HCT116 (cell line): ENCODE measurements at places on chromosomes 11 and 22.
A peak's percentile ranks its signal among the peaks of the same experiment; 100 is the strongest.

- peak; percentile 60 for DNase-seq
Observed at GRCh38 chr11:9039198-9039597, 35.4 kb upstream of the NRIP3 start.

- no peak for DNase-seq
Observed at GRCh38 chr11:129691142-129691541, 124.5 kb upstream of the TMEM45B start.

GRCh38 chr11:45045683-45046471 lies 95.2 kb upstream of the TP53I11 start:
- peak; percentile 6 for DNase-seq

GRCh38 chr22:24791362-24791761 lies 14.6 kb upstream of the SGSM1 start:
- DNase-seq, result no peak
